ENCODE measurements at places on chromosomes 6 and 20.
A peak's percentile ranks its signal among the peaks of the same experiment; 100 is the strongest.

DNA sequence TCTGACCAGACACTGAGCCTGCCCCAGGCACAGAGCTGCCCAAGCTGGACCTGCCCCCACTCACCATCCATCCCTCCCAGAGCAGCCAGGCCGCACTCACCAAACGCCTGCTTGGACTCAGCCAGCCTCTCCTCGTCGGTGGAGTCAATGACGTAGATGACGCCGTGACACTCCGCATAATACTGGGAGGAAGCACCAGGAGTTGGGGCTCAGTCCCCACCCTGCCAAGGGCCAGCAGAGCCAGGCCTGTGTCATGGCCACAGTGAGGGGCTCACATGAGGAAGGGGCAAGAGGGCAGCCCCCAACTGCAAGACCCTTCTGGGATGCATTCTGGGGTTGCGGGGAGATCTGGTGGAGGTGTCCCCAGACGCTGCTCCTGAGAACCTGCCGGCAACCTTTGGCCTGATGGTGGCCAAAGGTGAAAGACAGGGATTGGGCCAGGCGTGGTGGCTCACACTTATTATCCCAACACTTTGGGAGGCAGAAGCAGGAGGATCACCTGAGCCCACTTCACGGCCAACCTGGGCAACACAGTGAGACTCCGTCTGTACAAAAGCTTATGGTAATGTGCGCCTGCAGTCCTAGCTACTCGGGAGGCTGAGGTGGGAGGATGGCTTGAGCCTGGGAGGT lies 5.6 kb downstream of the ARFRP1 start:
- DNase-seq, result no peak

GRCh38 chr6:1251198-1252155 lies 60.4 kb upstream of the FOXQ1 start:
- no peak for DNase-seq

DNA sequence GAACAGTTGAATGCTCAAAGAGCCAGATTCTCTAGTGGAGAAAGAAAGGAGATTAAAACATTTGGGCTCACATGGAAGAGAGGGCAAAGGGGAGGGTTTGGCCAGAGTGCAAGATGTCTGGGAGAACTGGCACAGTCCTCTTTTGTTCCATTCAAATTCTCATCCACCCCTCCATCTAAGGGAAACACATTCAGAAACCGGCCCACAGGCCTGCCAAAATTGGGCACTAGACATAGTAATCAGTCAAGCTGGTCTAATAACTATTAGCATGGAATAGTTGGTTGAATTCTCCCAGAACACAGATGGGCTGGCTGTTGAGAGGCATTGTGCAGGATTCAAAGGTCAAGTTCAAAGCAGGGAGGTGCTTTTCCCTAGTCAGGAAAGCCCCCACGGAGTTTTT lies 341.4 kb upstream of the IRAK1BP1 start:
- no peak for DNase-seq

DNA sequence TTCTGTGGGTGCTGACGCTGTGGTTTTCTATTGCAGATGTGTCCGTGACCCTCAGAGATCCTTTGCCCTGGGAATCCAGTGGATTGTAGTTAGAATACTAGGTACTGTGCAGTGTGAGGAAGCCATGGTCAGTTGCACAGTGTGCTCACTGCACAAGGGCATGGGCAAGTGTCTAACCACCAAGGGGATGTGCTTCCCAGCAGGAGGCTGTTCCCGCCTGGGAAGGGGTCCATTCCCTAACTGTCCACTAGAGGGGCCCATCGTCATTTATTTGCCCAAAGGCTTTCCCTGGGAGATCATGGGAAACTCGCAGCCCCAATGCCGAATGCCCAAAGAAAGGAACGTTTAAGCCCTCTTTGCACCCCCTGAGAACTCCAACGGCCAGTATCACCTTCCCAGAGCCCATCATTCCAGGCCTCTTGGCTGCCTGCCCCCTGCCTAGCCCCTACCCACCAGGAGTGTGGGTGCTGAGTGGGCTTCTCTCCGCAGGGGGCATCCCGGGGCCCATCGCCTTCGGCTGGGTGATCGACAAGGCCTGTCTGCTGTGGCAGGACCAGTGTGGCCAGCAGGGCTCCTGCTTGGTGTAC lies 26.2 kb downstream of the SLCO4A1 start:
- DNase-seq, result peak; percentile 41

- DNase-seq, result no peak
Measured at GRCh38 chr6:130000526-130001421, 17.6 kb upstream of the L3MBTL3 start.

GRCh38 chr20:38216746-38217595 lies 43.6 kb downstream of the KIAA1755 start:
- no peak for DNase-seq

DNA sequence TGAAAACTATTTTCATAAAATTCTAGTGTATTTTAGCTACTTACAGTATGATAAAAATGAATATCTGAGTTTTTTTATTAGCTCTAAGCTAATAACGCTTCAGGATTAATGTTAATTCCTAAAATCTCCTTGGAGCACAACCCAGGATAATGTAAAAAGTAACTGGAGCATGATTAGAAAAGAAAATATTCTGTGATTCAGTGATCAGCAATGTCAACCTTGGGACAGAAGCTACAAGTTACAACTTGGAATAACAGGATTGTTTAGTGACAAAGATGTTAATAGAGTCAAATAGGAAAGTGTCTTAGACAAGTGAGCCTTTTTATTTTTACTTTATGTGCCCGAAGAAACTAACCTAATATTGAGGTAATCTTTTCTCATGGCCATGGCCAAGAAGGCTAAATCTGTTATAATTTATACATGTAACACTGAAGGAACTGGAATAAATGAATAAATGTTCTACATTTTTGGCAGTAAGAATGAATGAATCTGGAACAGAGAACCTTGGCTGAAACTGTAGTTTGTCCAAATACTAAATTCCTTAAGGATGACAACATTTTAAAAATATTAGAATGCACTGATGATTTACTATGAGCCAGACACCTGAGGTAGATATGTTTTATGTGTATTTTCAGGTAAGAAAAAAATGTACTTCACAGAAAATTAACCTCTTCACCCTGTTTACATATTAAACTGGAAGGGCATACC lies 994.0 kb downstream of the GRIK2 start:
- DNase-seq, result no peak

DNA sequence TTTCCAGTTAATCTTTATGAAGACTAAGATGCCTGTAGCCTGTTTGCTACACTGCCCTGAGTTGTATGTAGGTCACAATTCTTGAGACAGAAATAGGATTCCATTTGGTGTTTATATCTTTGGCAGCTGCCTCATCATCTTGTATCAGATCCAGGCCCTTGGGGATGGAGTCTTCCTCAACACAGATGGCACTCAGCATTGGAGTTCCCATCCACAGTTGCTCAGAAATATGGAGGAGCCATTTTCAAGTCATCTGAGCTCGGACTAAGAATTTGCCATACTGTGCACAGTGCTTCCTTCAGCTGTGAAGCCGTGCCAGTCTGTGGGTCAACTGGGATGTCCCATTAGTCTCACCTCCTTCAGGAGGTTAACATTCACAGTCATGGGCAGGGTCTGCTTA lies 156.6 kb downstream of the ZDHHC14 start:
- DNase-seq, result no peak

Measured in stimulated activated CD4-positive, alpha-beta T cell treated with anti-CD3 and anti-CD28 coated beads, Interleukin-2, amount 100 ng/mL, for 24 hours (primary cell).